ENCODE measurements at places on chromosomes 11 and 22.
A peak's percentile ranks its signal among the peaks of the same experiment; 100 is the strongest.

GRCh38 chr11:77402218-77402556, 71.7 kb downstream of the PAK1 start:
- no peak for DNase-seq

DNA sequence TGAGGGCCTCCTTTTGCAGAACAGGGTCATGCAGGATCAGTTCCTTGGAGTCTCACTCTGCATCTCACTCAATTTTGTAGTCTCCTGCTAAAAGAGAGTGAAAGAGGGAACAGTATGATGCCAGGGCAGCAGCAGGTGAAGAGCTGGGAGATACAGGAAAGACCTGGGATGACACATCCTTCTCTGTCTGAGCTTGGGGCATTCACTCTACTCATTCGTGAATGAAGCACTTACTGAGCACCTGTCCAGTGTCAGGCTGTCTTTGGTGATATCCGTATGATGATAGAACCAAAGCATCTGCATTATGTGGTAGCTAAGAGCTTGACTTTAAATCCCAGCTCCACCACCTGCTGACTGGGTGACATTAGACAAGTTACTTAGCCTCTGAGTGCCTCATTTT, 14.4 kb downstream of the SREBF2 start:
- DNase-seq = no peak

GRCh38 chr11:23959462-23959861, 537.4 kb upstream of the LUZP2 start:
- DNase-seq = no peak

DNA sequence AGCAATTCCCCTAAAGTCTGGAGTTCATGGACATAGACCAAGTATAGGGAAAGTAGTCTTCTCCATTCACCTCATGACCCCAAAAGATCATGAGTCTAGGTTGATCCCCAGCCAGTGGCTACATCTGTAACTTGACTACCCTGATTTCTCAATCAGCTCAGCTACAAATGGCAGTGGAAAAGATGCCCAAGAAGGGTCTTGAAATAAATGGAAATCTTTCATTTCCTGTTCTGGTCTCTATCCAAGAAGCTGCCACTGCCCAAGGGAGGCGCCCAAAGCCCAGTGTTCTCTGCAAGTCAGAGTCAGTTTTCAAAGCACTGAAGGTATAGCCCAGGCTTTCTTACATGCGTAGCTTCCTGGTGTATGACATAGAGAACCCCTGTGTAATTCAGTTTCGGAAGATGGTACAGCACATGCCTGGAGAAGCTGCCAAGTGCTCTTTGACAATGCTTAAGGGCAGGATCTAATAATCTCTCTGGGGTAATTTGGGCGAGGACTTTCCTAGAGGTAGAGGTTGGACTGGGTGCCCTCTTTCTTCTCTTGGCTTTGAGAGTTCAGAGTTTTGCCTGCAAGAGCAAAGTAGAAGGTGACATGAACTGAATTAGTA, 101.1 kb downstream of the ADAMTS15 start:
- no peak for DNase-seq

GRCh38 chr11:16902182-16902581, 112.0 kb downstream of the PLEKHA7 start:
- no peak for DNase-seq

GRCh38 chr11:79493555-79494171, 52.8 kb upstream of the TENM4 start:
- DNase-seq = peak; percentile 61

- DNase-seq = no peak
Measured at GRCh38 chr22:42500836-42501179, 18.8 kb downstream of the RRP7A start.

- DNase-seq = no peak
Measured at GRCh38 chr22:42173183-42173926, 42.7 kb upstream of the CYP2D6 start.

- no peak for DNase-seq
Measured at GRCh38 chr22:37995460-37995859, 11.1 kb upstream of the SOX10 start.

DNA sequence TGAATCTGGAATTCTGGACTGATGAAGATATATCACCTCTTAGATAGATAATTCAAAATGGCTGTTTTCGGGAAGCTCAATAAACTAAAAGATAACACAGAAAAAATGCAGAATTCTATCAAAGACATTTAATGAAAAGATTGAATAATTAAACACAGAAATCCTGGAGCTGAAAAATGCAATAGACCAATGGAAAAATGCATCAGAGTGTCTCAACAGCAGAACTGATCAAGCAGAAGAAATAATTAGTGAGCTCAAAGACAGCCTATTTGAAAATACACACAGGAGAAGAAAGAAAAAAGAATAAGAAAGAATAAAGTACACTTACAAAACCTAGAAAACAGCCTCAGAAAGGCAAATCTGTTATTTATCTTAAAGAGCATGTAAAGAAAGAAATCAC, 356.4 kb upstream of the B3GAT1 start:
- no peak for DNase-seq

DNA sequence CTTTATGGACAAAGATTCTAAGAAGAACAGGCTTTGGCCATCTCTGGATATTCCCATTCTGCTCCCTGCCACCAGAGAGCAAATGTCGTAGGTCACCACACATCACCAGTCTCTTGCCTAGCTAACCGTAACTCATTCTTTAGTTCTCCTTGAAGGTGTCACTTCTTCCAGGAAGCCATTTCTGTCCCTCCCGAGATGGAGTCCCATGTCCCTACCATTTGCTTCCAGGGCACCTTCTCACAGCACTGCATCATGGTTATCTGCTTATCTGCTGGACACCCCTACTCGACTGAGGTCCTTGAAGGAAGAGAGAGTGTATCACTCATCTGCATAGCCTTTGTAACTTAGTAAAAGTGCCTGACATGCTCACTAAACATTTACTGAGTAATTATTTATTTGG, 47.6 kb downstream of the FAM83F start:
- DNase-seq = no peak

DNA sequence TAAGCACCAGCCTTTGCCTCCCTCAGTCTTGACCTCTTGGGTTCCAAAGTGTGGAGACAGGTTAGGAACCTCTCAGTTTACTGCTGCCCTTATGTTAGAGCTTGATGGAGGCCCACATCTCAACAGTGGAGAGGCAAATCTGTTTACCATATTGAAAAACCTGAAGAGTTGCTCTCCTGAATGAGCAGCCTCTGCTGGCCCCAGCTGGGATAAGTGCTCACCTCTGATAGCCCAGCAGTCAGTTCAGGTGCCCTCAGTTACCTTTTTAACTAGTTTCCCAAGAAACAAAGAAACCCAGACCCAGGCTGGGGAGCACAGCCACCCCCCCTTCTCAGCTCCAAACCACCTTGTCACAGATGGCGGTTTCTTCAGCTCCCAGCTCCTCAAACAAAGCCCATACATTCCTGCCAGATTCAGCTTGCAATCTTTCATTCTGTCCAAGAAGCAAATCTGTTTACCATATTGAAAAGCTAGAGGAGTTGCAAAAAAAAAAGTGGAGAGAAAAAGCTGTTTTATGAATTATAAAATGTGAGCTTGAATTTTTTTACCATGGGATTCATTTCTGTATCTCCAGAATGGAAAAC, 57.2 kb downstream of the PPFIBP2 start:
- no peak for DNase-seq

DNA sequence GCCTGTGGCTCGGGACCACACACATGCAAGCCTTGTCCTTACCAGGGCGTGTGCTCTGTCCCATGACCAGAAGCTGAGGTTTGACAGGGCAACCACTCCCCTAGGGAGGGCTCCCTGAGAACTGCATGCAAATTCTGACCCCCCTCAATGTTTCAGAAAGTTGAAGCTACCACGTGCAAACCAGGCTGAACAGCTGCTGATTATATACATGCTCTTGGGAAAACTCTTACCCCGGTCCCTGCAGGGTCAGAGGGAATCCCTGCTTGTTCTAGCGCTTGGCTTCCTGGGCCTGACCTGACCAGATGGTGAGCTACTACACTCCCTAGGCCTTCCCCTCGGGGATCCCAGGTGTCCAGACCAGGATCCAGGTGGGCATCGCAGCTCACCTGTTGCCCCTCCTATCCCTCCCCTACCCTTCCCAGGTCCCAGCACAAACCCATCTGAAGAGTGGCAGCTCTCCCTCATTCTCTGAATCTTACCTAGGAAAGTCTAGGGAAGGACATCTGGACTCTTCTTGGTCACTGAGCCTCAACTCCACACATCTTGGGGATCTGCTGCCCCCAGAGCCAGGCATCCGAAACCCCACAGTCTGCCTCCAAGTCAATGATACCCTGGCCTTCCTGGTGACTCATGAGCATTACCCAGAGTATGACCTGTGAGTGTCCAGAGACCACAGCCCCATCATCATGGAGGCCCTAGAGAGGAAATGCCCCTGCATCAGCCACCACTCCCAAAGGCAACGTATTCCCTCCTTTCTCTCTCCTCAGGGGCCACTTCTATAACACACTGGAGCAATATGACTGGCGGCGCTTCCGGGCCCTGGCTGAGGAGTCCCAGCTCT, 61.5 kb downstream of the BTG4 start:
- no peak for DNase-seq

GRCh38 chr22:23789121-23789520, 2.4 kb downstream of the SMARCB1 start:
- DNase-seq = no peak

DNA sequence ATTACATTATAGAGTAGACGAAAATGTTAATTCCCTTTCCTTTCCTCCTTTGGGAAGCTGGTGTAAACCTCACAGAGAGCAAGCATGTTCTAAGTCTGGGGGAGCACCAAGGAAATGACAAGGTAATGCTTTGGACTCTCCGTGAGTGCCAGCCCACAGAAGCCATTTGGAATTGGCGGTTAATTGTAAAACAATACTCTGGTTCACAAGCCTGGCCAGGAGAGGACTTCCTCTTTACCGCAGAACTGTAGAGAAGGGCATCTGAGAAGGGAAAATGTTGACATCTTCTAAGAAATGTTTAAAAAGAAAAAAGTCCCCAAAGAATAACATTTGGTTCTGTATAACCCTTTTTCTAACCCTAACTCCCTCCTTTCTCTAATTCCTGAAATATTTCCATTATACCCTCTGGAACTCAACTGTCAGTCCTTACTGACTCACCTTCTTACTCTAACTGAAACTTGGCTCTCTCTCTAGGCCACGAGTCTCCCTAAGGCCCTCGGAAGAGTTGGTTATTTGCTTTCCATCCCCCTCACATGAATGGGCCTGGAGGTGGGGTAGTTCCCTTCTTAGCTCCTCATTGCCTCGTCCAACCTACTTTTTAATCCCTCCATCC, 379.8 kb downstream of the SOX6 start:
- no peak for DNase-seq

DNA sequence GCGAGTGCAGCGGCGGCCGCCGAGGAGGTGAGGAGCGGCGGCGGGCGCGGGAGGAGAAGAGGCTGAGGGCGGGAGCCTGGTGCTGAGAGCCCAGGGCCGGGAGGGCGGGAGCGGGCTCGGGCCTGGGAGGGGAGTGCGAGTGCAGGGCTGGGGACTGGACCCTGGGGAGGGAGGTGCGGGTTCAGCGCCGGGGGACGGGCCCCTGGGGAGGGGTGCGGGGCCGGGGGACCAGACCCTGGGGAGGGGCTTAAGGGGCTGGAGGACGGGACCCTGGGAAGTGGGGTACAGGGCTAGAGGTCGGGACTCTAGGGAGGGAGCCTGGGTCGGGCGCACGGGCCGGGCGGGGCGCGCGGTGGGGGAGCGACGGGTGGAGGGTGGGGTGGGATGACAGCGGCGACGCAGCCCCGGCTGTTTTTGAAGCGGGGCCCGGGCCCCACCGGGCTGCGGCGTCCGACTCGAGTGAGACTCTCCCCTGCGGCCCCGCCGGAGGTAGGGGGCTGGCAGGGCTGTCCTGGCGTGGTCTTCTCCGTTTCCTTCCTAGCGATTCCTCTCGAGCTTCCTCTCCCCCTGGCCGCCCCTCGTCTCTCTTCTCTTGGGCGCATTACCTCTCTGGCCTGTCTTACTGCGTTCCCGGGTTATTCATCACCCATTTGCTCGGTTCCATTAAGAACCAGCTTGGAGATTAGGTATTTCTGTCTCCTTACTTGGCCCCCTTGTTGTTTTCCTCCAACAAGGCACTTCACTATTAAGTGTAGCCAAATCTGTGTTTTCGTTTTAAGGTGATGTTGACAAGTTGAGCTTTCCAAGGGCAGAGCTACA, 754 bp downstream of the NUP50 start:
- DNase-seq = no peak

GRCh38 chr22:21443735-21444421, 23.3 kb upstream of the TMEM191C start:
- DNase-seq = peak; percentile 2

GRCh38 chr11:2885678-2886081, at the start of gene CDKN1C:
Gene CDKN1C, minus strand, starts transcription at chr11:2885775. Its CDS starts 319 bp downstream, at chr11:2885456.
- peak; percentile 89 for DNase-seq

DNA sequence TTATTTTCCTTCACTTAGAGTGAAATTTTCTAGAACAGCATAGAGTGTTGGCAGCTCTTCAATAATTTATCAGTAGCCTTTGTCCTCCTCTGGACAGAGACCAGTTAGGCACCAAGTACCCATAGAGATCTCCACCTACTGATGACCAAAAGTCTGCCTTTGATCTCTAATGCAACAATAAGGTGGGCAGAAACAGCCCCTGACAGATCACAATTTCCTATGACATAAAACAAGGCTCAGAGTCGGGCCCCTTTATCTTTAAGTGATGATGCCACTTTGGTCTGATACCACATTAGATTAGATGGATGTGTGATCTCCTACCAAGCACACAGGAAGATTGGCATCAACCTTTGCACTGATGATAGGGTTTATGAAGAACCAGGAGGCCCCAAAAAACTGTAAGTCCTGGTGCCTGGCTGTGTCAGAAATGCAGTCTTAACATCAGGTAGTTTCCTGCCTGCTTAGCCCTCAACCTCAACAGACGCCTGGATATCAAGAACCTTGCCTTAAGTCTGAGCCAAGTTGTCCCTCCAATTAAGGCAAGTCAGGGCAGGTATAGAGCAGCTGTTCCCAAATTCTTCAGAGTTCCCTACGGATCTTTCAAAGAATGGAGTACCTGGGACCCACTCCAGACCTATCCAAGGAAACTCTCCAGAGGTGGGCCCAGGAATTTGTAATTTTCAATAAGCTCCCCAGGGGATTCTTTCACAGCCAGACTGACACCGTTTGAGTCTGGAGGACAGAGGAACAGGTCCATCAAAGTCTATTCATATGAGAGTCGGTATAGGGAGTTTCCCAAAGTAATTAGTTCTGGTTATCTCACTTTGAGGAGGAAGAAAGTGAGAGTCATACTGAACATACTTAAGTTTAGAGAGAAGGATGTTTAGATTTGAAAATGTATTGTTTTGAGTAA, 30.6 kb upstream of the TMPRSS4 start:
- DNase-seq = no peak

GRCh38 chr22:39408173-39408572, 8.6 kb downstream of the TAB1 start:
- DNase-seq = no peak

DNA sequence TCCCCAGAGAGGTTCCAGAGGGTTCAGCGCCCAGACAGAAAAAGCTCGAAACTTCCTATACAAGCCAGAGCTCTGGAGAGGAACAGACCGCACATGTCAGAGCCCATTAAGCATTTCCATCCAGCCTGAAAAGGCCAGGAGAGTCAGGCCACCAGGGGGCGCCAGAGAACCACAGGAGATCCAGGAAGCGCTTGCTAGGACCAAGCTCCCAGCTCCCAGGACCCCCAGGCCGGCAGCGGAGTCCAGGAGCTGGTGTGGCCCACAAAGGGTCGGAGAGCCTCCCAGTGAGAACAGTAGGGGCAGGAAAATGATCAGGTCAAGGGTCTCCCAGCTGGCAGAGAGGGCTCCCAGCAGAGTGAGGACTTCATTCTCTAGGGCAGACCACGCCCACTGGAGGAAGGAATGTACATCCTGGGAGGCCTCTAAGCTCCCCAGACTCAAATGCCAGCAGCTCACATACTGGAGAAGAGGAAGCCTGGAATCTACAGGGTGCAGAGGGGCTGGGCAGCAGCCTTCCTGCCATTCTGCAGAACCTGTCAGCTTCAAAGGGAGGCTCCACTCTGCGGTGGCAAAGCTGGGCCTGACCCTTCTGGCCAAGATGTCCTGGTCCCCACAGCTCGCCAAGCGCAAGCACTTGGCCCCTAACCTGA, 2.1 kb upstream of the MEI1 start:
- DNase-seq = peak; percentile 80
